ENCODE measurements at places on chromosomes 11 and 22.

GRCh38 chr11:22666688-22667439 is 453 bp downstream of the GAS2 start:
- DNase-seq: peak; percentile 52

GRCh38 chr11:27913650-27914049 is 194.3 kb downstream of the KIF18A start:
- DNase-seq: no peak

DNA sequence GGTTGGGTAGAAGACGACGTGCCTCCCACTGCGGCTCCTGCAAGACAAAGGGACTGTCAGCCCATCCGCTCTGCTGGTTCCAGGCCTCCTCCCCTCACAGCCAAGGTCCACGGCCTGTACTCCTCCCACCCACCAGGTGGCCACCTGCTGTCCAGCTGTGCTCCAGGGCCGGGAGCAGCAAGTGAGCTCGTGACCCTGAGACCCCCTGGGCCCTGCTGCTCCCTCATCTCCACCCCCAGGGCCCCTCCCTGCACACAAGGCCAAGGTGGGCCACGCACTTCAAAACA is 27.4 kb downstream of the TSPAN4 start:
- DNase-seq: no peak

- DNase-seq: no peak
Observed at GRCh38 chr11:64248578-64248977, 1.8 kb upstream of the PPP1R14B start.

- DNase-seq: no peak
Observed at GRCh38 chr11:113457784-113458183, 17.4 kb downstream of the DRD2 start.

- no peak for DNase-seq
Observed at GRCh38 chr22:19201869-19202798, 23.6 kb upstream of the SLC25A1 start.

DNA sequence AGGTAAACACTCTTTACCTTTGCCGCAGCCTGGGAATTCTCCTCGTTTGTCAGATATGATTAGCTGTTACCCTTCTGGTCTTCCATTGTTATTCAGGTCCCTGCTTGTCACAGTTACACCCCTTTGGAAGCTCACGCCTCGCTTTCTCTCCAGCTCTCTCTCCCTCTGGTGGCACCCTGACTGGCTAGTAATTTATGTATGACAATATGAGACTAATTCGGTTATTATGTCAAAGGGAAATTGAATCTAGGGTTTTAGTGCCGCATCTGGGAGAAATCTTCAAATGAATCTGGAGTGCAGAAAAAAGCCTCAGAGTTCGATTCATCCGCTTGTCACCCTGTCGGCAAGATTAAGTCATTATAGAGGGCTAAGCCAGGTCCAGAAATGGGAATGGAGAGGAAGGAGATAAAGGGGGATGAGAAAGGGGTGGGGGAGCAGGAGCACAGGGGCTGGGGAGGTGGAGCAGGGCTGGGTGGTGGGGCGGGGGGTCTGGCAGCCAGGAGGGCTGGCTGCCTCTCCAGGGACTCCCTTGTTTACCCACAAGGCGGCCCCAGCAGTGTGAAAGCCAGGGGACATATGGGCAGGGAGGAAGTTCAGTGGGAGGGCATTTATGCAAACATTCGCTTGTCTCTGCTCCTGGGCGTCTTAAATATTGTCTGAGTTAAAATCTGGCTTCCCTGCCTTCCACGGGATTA is 179.0 kb upstream of the NECTIN1 start:
- DNase-seq: no peak

GRCh38 chr11:18836417-18836816 is 44.8 kb upstream of the PTPN5 start:
- DNase-seq: no peak

GRCh38 chr11:28627690-28628255 is 519.6 kb downstream of the METTL15 start:
- no peak for DNase-seq

DNA sequence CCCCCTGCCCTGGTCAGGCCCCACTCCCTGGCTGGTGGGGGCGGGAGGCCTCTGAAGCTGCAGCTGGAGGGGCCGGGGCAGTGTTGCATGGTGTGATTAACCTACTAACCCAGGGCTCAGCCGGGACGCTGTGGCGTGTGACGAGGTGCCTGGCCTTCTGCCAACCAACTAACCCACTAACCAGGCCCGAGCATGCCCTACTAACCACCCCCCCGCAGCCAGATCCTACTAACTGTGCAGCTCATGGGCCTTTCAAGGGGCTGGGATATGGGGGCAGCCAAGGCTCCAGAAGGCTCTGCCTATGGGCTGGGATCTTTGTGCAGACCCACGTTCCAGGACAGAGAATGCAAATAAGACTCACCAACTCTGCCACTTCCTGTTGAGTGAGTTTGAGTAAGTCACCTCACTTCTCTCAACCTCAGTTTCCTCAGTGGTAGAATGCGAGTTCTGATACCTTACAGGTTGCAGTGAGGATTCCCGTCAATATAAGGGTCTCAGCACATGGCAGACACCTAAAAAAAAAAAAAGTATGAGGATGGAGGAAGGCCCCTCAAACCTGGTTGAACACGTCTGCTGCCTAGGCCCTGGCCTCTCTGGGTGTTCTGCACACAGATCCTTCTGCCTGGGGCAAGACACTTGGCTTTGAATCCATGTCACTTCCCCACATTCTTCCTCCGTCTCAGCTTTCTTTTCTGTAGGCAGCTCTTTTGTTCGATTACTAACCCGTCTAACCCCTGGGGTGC is 14.1 kb downstream of the MIAT start:
- peak; percentile 60 for DNase-seq

GRCh38 chr11:64218628-64219353 is 7.2 kb downstream of the TRPT1 start:
- no peak for DNase-seq

DNA sequence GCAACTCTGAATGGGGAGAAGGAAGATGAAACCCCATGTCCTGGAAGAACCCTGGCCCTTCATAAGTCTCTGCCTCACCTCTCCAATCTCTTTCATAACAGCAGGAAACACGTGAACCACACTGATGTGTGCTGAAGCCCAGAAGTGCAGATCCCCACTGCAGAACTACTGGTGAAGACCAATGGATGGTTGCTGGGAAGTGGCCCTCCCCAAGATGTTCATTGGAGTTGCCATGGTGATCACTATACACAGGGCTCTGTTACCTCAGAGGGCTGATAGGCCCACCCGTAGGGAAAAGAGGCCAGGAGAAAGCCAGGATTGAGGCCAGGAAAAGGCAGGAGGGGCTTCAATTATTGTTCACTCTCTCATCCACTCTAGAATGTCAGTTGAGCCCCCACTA is 11.6 kb downstream of the TST start:
- DNase-seq: no peak

GRCh38 chr22:34038801-34039555 is 118.7 kb upstream of the LARGE1 start:
- no peak for DNase-seq

- DNase-seq: no peak
Observed at GRCh38 chr11:132115454-132115853, 745.0 kb downstream of the NTM start.

GRCh38 chr11:17840101-17840548 is 105.5 kb downstream of the KCNC1 start:
- DNase-seq: peak; percentile 17

GRCh38 chr11:43899094-43899493 is 18.5 kb downstream of the ALKBH3 start:
- DNase-seq: no peak

DNA sequence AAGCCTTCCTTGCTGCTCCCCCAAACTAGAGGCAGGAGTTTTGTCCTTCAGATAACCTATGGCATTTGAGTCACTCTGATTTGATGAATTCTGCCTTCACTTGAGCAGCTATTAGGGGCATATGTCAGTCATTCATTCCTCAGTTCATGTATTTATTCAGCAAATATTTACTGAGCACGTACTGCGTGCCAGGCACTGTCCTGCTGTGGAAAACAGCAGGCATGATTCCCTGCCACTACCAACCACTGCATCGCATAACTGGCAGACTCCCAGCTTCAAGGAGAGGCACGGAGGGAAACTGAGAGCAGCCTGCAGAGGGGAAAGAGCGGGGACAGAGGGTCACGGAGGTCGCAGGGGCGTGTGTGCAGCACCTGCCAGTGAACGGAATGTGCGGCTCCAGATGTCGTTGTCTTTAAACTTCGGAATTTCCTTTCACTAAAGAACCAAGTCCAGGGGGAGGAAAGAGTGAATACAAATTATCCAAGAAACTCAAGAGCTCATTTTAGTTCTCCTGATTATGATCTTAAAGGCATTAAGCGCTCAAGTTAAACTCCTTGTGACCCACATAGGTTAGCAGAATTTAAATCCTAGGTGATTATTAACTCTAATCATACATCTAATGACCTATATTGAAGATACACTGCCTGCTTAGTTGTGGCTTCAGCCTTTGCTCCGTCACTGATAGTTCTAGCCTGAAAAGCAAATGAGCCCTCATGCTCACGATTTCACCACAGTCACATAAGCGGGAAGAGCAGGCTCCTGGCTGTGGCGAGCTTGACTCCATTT is 12.6 kb downstream of the PPARA start:
- no peak for DNase-seq

DNA sequence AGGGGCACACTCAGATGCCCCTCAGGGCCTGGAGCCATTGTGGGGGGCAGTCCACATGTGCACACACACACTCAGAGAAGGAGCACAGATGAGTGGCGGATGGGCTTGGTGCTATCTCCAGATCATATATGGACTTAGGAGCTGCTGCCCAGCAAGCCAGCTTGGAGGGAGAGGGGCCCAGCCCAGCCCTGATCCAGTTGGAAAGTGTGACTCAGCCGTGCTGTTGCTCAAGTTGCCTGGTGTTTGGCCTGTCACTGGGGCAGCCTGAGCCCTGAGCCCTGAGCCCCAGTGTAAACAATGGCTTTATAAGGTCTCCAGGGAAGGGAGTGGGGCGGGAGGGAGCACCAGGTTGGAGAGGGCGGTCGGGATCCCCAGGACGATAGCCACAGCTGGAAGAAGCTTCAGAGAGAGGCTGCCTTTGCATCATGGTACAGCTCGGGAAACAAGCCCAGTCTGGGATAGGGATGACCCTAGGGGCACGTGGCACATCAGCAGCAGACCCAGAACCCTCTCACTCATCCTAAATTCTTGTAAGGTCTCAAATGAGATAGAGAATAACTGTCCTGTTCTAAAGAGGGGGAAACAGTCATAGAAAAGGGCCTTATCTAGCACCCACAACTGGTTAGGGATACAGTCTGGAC is 4.8 kb downstream of the SELENOM start:
- DNase-seq: peak; percentile 92

DNA sequence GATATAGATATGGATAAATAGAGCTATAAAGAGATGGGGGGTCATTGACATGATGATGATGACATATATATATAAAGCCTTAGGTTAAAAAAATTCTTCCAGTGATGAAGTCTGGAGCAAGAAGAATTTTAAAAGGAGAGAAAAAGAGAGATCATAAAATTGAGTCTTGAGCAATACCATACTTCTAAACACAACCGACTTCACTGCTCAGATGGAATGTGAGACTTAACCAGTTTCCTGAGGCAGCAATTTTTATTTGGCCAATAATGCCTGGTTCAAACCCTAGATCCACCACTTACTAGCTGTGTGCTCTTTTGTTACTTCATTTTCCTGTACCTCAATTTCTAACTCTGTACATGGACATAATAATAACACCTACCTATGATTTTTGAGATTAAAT is 229.5 kb downstream of the TTC28 start:
- no peak for DNase-seq

DNA sequence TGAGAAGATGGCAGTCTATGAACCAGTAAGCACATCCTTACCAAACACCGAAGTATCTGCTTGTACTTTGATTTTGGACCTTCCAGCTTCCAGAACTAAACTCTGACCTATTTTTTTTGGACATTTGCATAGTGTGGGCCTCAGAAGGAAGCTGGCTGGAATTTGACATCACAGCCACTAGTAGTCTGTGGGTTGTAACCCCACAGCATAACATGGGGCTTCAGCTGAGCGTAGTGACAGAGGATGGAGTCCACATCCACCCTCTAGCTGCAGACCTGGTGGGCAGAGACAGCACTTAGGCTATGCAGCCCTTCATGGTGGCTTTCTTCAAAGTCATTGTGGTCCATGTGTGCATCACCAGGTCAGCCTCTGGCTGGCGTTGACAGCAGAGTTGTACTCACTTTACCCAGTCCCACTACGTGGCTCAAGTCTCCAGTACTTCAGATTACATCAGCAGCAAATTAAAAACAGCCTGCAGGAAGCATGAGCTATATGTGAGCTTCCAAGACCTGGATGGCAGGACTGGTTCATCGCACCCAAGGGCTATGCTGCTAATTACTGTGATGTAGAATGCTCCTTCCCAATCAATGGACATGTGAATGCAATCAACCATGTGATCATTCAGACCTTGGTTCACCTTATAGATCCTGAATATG is 58.6 kb upstream of the VPREB1 start:
- no peak for DNase-seq

DNA sequence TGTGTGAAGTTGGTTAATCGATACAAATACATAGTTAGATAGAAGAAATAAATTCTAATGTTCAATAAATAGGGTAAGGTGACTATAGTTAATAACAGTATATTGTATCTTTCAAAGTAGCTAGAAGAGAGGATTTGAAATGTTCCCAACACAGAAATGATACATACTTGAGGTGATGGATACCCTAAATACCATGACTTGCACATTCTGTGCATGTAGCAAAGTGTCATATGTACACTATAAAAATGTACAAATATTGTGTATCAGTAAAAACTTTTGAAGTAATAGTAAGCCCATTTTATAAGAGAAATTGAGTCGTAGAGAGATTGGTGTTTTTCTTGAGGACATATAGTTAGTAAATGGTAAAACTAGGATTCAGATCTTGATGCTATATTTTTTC is 56.4 kb upstream of the PGR start:
- no peak for DNase-seq

- peak; percentile 12 for DNase-seq
Observed at GRCh38 chr11:60831501-60832079, 10.3 kb upstream of the CCDC86 start.

DNA sequence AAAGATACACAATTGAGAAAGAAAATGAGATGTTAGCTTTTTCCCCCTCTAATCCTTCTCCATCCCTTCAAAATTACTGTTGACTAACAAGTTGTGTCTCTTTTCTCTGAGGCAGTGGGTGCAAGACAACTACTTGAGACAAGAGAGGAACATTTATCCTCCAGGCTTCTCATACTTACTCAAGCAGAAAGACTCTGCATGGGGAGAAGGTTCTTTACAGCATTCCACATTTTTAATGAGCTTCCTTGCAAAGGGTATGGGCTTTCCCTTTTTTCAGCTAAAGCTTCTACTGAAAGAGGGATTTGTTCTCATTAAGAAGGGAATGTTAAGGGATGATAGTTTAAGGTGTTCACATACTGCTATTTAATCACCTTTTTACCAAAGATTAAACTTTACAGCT is 47.8 kb downstream of the PAX6 start:
- DNase-seq: no peak

DNA sequence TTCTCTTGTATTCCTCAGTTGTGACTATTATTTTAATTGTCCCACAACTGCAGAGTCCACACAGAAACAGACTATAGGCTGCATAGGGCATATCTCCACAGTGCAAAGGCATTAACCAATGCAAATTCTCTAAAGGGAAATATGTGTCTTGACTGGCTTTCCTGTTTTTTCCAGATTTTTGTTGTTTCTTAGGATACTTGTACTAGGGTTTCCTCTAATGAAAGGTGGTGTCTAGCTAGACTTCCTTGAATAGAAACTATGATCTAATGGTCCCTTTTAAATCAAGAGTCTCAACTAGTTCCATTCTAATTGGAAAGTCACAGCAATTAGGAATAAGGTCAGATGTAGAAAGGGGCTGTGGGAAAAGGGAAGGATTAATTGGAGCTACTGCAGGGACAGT is 37.6 kb downstream of the SLC36A4 start:
- DNase-seq: no peak

Data from adrenal gland (tissue), 19 donors.